Skeletal muscle tissue (tissue), 5 donors: ENCODE measurements at places on chromosomes 4 and X. TPM values are rescaled to one million over a fixed set of nuclear protein-coding genes. Genes with fewer than 3 reads are reported as not detected.

Gene EIF2S3
- total RNA-seq = 189 TPM

Gene CXCL6
- total RNA-seq = not detected

Gene SMARCAD1
- 28.7 TPM for total RNA-seq

Gene ARHGAP36
- 292 TPM for total RNA-seq

Gene TTC29
- 0.52 TPM for total RNA-seq

Gene TMSB15A
- 6.3 TPM for total RNA-seq

Gene IL1RAPL1
- total RNA-seq = 3.7 TPM

Gene SORCS2
- 3.1 TPM for total RNA-seq

Gene ARHGAP6
- total RNA-seq = 8.4 TPM

Gene SPANXA2
- not detected for total RNA-seq

Gene GAGE13
- not detected for total RNA-seq

Gene HDAC8
- total RNA-seq = 21.4 TPM

Gene DACH2
- total RNA-seq = 1.0 TPM

Gene FOXP3
- total RNA-seq = not detected

Gene EVC2
- 5.2 TPM for total RNA-seq

Gene CSAG1
- not detected for total RNA-seq

Gene PCYT1B
- total RNA-seq = 1.0 TPM

Gene ZNF280C
- total RNA-seq = 5.7 TPM

Gene PPP4R3C
- not detected for total RNA-seq

Gene SPANXD
- total RNA-seq = not detected

Gene POU3F4
- total RNA-seq = not detected

Gene TEX28
- total RNA-seq = not detected
